ENCODE measurements at places on chromosomes 5 and 9.

GRCh38 chr5:32275396-32275741 lies 37.4 kb downstream of the MTMR12 start:
- DNase-seq, result no peak

DNA sequence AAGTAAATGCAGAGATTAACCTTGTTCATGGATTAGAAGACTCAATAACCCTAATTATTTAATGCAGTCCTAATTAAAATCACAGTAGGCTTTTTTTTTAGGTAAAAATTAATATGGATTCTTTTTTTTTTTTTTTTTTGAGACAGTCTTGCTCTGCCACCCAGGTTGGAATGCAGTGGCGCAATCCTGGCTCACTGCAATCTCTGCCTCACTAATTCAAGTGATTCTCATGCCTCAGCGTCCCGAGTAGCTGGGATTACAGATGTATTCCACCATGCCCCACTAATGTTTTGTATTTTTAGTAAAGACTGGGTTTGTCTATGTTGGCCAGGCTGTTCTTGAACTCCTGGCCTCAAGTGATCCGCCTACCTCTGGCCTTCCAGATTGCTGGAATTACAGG lies 40.6 kb downstream of the DENND4C start:
- DNase-seq, result no peak

- no peak for DNase-seq
Observed at GRCh38 chr9:126856326-126856877, 4.0 kb upstream of the ZBTB34 start.

GRCh38 chr9:35341585-35341984 lies 148.3 kb upstream of the RUSC2 start:
- no peak for DNase-seq

DNA sequence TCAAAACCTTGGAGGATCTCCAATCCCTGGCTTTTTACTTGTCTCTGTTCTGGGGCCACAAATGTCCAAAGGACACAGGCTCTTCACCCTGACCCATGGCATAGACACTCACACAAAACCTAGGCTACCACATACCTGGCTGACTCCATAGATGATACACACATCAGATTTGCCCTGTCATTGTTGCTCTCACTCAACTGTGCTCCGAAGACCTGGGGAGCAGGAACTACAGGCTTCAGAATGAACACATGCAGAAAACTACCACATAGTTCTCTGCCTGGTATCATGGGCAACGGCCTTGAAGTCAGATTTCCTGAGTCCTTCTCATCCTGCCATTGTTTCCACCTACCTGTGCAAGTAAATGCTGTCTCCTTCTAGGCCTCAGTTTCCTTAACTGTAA lies 226.2 kb downstream of the KIF4B start:
- DNase-seq, result no peak

GRCh38 chr5:4158750-4159447 lies 563.3 kb downstream of the IRX1 start:
- DNase-seq, result no peak

GRCh38 chr9:2704504-2704903 lies 12.8 kb upstream of the KCNV2 start:
- DNase-seq, result no peak

- no peak for DNase-seq
Observed at GRCh38 chr5:168163966-168164365, 127.5 kb upstream of the WWC1 start.

DNA sequence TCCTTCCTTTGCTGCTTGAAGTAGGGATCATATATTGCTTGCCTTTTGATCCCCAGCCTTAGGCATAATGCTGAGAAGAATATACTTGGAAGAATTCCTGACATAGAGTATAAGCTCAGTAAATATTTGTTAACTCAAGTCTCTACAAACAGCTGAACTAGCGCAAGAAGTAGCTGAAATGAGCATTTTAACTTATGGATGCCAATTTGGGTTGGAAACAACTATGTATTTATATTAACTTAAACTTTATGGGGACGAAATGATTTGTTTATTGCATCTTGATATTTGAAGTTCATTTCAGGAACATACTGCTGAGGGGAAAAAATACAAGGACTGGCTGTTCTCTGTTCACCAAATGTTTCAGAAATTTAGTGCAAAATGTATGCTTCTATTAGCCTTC lies 258.7 kb downstream of the CDH12 start:
- DNase-seq, result no peak

DNA sequence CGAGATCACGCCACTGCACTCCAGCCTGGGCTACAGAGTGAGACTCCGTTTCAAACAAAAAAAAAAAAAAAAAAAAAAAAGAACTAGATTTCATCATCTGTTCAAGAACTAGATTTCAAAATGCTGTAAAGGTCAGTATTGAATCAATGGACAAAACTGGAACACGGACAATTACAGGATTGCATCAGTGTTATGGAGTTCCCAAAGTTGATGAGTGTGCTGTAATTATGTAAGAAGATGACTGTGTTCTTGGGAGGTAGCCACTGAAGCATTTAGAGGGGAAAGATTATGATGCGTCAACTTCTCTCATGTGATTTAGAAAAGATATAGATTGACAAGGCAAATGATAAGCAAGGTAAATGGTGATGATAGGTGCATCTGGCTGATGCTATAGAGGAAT lies 6.5 kb downstream of the FAM240B start:
- DNase-seq, result no peak

DNA sequence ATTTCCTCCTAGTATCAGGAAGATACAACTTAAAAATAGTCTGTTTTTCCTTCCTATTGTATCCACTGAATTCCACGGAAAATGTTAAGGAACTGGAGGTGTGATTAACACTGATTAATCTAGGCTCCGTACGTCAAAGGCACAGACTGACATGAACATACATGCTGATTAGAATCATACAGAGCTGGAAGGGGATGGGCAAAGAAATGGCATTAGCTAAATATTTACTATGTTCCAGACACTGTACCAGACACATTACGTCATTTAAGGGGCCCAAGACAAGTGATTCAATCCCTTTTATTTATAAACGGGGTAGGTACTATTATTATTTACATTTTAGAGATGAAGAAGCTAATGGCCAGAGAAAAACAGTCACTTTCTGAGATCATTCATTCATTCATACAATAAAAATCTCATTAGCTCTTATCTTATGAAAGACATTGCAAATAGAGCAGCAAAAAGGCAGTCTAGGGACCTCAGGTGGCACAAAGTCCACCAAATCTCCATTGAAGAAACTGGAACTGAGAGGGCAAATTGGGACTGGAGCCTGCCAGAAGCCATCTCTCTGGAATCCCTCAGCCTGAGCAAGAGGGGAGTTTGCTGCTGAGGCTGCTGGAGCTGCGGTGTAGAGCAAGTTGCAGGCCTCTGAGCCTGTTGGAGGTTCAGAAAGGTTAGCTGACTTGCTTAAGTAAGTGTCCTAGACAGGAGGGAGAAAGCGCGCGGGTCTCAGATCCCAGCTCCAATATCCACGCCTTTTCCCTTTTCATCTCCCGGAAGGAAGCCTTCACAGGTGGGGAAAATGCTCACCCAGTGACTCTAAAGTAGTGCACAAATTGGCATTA lies 1.6 kb upstream of the TGFBR1 start:
- no peak for DNase-seq

- no peak for DNase-seq
Observed at GRCh38 chr9:115945009-115945431, 208.6 kb upstream of the PAPPA start.
